ENCODE measurements at places on chromosomes 7 and 10. TPM values are rescaled to one million over a fixed set of nuclear protein-coding genes. Genes with fewer than 3 reads are reported as not detected.
A peak's percentile ranks its signal among the peaks of the same experiment; 100 is the strongest.

Gene UCMA
- not detected for total RNA-seq

GRCh38 chr7:51019191-51019844 lies 236.6 kb upstream of the GRB10 start:
- no peaks in the 10 kb centered on the region for H3K27me3 ChIP-seq
- no peaks in the 10 kb centered on the region for H3K36me3 ChIP-seq
- H3K4me3 ChIP-seq, result no peak overlapping the region
- no peak overlapping the region for H3K27ac ChIP-seq

Gene GPC2
- 0.49 TPM for total RNA-seq

DNA sequence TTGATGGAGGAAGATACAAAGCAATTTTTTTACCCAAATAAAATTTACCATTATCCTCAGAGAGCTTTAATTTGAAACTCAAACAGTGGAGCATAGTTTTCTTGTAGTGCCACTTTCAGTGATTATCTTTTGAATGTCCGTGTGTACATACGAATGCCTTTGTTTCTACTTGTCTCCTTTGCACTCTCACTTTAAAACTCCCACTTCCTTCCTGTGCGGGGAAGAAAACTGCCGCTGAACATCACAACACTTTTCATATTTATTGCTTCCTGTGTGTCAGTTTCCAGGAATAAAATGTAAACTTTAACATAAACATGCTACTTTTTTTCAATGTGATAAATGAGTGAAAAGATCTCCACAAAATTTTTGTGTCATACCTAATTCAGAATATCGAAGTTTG lies 102.4 kb downstream of the SEMA3A start:
- no peak for DNase-seq
- H3K27me3 ChIP-seq, result no peaks in the 10 kb centered on the region
- H3K4me3 ChIP-seq, result no peak overlapping the region
- H3K36me3 ChIP-seq, result no peaks in the 10 kb centered on the region
- no peak overlapping the region for H3K27ac ChIP-seq

- H3K27ac ChIP-seq, result no peak overlapping the region
- H3K36me3 ChIP-seq, result no peaks in the 10 kb centered on the region
- H3K27me3 ChIP-seq, result no peaks in the 10 kb centered on the region
- no peaks in the 10 kb centered on the region for H3K4me1 ChIP-seq
- DNase-seq, result no peak
- no peak overlapping the region for H3K4me3 ChIP-seq
These were observed 7.9 kb downstream of the MTURN start for GRCh38 chr7:30142710-30143109.

Gene BTBD16
- 0.55 TPM for total RNA-seq

DNA sequence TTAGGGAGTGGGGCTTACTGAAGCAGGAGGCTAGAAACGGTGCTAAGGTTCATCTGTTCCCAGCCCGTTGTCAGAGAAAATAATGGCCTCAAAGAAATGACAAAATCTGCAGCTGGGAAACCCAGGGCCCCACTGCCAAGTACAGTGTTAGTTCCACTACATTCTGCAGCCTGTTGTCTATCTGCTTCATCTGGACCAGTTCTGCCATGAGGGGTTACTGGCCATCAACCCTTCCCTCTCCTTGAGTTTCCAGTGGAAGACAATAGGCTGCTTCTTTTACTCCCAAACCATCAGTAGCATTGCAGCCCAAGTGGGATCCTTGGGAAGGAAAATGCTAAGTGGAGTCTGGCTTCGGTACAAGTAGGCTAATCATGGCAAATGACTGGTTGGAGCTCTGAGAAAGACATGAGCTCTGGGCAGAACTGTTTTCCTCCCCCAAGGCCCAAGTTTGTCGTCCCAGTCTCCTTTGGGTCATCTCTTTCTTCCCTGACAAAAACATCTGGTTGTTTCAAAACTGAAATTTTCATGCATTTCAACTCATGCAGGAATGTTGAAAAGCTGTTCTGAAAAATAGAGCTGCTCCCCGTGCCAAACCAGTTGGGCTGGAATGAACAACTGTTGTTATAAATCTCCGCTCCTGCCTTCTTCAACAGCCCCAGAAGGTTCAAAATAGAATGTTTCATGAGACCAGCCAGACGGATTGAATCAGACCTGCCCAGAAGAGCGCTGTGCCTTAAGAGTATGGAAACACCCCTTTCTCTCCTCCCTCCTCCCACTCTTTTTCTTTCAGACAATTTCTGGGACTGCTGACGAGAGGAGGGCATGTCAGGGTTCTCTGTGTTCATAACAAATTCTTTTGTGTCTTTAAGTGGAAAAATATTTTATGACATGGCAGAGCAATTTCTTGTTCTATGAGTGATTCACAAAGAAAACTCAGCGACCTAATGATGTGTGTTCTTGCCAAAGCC lies 116.6 kb downstream of the RAB18 start:
- H3K27ac ChIP-seq, result peak overlapping the region; percentile 73
- no peak overlapping the region for H3K4me3 ChIP-seq
- no peaks in the 10 kb centered on the region for H3K36me3 ChIP-seq
- peaks cover 35% of the 10 kb centered on the region for H3K4me1 ChIP-seq
- no peaks in the 10 kb centered on the region for H3K27me3 ChIP-seq

GRCh38 chr10:126854726-126855495 lies 50.3 kb upstream of the DOCK1 start:
- no peaks in the 10 kb centered on the region for H3K36me3 ChIP-seq
- H3K4me3 ChIP-seq, result no peak overlapping the region
- no peak for DNase-seq
- H3K27me3 ChIP-seq, result no peaks in the 10 kb centered on the region
- H3K4me1 ChIP-seq, result no peaks in the 10 kb centered on the region

GRCh38 chr7:101650579-101651081 lies 21.5 kb upstream of the MYL10 start:
- H3K27ac ChIP-seq, result no peak overlapping the region
- H3K4me1 ChIP-seq, result no peaks in the 10 kb centered on the region
- H3K4me3 ChIP-seq, result no peak overlapping the region
- DNase-seq, result no peak
- peaks cover 6% of the 10 kb centered on the region for H3K27me3 ChIP-seq
- no peaks in the 10 kb centered on the region for H3K36me3 ChIP-seq

DNA sequence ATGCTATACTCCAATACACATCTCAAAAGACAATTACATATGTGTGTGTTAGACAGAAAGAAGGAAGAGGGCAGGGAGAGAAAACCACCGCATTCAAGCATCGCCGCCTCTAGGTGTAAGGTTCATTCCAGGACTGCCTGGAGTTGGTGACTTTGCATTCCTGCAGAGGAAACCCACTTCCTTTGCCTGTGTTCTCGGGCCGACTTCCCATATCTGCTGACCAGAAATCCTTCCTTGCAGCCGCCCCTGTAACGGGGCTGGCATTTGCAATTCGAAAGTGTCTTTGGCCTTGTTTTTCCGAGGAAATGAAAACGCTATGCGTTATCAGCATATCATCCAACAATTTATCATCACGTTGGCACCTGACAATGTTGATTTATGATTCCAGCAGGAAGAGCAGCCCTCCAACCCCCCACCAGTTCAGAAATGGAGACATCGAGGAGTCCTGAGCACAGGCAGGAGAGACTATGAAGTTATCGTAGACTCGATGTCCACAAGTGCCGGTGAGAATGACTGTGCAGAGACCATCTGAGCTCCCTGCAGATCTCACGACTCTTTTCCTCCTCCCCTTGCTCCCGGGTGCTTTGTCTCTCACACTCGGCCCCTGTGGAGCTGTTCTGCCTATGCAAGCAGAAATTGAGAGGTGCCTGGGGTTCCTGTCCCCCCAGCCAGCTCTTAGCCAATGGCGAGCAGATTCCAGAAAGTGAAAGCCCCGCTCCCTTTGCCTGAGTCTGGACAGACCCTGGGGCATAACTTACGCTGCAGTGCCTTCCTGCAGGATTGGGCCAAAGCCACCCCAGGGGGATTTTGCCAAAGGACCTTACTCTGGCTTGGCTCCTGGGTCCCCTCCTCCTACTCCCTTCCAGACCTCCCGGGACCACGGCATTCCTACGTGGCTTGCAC lies 68.9 kb upstream of the FOXK1 start:
- peaks cover 13% of the 10 kb centered on the region for H3K4me1 ChIP-seq

DNA sequence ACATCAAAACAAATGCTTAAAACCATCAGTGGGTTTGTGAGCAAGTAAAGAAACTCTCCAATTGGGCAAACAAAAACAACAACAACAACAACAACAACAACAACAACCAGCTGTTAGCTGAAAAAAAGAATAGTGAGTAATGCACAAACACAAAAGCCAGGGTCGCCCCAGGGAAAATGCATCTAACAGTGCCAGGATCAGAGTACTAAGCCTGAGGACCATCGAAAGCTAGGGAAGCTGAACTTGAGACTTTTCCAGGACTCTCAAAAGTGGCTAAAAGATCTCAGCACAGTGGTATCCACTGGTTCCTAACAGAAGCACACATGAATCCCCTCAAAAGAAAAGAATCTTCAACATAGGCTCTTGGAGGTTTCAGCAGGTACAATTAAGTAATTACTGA lies 83.3 kb downstream of the CPXM2 start:
- H3K27ac ChIP-seq, result peak overlapping the region; percentile 67
- DNase-seq, result no peak
- peaks cover 27% of the 10 kb centered on the region for H3K4me1 ChIP-seq

GRCh38 chr10:33930079-33930478 lies 595.6 kb upstream of the NRP1 start:
- no peaks in the 10 kb centered on the region for H3K36me3 ChIP-seq
- H3K27me3 ChIP-seq, result no peaks in the 10 kb centered on the region
- no peak overlapping the region for H3K27ac ChIP-seq
- H3K4me1 ChIP-seq, result no peaks in the 10 kb centered on the region
- H3K4me3 ChIP-seq, result no peak overlapping the region
- no peak for DNase-seq

Gene NCF1
- total RNA-seq, result 1.2 TPM

DNA sequence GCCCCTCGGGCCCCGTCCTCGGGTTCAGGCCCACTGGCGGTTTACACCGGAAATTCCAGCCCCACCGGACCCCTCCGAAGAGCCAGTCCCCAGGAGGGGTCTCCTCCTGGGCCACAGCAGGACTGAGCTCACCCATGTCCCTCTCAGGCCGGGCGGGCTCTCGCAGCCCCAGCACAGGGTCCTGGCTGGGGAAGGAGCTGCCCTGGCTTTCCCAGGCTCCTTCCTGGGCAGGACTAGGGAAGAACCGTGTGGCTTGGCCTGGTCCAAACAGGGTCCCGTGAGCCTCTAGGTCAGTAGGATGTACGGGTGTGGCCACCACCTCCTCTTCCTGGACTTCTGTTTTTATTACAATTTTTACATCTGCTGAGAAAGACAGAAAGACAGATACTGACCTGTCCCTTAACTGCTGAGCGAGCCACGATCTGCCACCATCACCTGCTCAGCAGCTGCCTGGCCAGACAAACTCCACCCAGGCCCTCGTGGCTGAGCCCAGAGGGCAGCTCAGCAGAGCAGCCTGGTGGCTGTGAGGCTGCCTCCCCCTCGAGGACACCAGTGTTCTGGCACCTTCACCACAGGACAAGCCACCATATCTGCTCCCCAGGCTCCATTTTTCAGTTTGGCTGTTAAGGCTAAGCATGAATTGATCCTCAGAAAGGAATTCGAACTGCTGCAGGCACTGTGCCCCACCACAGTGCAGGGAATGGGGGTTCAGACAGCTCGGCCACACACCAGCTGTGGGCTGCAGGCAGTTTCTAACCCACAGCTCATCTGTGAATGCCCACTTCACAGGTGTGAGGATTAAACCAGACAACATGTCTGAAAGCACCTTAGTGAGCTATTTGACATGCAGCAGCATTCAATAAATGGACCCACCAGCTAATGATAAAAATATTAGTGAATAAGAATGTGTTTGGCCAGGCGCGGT lies 14.5 kb upstream of the ZNF777 start:
- H3K4me1 ChIP-seq, result no peaks in the 10 kb centered on the region
- no peak overlapping the region for H3K4me3 ChIP-seq
- H3K27me3 ChIP-seq, result no peaks in the 10 kb centered on the region
- no peak overlapping the region for H3K27ac ChIP-seq
- DNase-seq, result no peak

Gene ICA1
- 8.7 TPM for total RNA-seq

Gene TMEM139
- not detected for total RNA-seq
